Hippocampal formation (tissue), 2 donors: ENCODE measurements at places on chromosomes 6 and 20.

- no peak for DNase-seq
Observed at GRCh38 chr6:18326001-18326400, 61.1 kb upstream of the RNF144B start.

GRCh38 chr6:3768502-3768901, 17.0 kb upstream of the PXDC1 start:
- DNase-seq, result no peak

DNA sequence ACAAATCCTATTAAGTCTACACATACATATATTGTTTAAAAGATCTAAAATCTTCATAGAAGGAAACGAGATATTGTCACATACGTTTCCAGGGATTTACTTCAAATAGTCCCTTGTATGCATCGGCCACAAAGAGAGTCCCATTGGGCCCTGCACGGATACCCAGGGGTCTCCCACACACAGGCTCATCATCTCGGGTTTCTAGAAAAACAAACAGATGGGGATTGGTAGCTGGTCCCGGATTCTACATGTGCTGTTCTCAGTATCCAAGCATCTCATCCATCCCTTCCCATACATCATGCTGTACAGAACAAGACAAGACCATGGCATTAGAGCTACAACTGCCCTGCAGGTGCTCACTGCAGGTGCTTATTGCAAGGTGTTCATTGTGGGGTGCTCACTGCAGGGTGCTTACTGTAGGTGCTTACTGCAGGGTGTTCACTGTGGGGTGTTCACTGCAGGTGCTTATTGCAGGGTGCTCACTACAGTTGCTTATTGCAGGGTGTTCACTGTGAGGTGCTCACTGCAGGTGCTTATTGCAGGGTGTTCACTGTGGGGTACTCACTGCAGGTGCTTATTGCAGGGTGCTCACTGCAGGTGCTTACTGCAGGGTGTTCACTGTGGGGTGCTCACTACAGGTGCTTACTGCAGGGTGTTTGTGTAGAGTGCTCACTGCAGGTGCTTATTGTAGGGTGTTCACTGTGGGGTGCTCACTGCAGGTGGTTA, 21.0 kb downstream of the APMAP start:
- no peak for DNase-seq

- no peak for DNase-seq
Observed at GRCh38 chr6:77880501-77880900, 227.7 kb downstream of the MEI4 start.

DNA sequence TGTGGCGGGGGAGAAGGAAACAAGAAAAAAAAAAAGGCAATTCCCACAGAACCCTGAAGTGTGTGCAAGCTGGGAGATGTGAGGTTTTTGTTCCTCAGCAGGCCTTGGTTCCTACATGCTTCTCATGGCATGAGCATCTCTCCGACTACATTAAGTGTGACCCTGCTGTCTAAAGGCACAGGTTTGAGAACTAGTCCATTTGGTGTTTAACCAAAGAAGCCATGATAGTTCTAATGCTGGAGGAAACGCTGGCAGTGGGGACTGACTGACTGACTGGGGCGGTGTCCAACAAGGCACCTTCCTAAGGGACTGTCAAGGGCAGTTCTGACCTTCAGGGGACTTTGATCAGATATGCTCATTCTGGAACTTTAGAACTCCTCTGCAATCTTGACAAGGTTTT, 3.8 kb downstream of the TXNDC5 start:
- no peak for DNase-seq

- DNase-seq, result no peak
Observed at GRCh38 chr20:18057101-18057993, at the start of gene OVOL2. OVOL2 (minus strand) TSS chr20:18057916; CDS start chr20:18057634, 282 bp downstream.

DNA sequence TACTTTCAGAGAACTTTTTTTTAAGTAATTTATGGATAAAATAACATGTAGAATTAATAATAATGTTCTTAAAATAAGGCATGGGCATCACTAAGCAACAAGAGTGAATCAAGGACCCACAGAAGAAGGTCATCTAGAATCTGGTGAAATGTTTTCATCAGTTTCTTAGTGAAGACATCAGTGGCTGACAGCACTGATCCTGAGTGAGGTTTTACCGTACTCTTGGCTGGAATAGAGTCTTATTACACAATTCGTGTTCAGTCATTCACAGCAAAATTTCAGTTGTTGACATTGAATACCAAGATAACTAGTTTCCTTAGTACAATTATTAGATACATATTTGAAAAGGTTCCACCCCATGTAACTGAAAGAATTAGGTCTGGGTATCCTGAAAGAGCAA, 140.4 kb downstream of the C6orf58 start:
- DNase-seq, result no peak

DNA sequence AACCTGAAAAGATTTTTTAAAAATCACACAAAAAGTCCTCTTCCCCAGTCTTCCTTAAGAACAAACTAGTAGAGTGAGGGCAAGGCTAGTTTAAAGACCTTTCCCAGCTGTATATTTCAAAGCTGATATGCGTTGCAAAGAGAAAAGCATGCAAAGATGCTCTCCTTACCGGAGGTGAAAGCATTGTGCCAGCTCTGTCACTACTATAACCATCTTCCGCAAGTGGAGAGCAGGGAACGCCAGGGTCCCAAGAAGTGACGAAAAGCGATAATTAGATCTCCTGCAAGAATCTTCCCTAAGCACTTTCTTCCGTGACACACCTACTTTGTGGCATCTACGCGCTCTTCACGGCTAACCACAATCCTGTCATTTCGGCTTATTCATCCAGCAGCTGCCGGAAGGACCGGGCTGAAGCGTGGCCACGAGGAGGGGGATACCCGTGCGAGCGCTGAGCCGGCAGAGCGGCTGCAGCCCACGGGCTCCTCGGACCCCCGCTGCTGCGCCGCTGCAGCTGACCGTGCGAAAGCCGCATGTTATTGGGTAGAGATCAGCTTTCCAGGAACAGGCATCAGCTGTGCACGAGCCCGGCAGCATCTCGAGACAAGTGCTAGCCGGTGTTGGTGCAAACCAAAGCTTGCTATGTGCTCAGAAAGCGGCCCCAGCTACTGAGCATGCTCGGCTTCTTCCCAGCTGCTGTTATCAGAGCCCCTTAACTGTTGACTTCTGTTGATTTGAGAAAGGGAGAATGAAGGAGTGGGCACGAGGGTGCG, 57.2 kb upstream of the ARHGAP18 start:
- DNase-seq, result peak; percentile 16

DNA sequence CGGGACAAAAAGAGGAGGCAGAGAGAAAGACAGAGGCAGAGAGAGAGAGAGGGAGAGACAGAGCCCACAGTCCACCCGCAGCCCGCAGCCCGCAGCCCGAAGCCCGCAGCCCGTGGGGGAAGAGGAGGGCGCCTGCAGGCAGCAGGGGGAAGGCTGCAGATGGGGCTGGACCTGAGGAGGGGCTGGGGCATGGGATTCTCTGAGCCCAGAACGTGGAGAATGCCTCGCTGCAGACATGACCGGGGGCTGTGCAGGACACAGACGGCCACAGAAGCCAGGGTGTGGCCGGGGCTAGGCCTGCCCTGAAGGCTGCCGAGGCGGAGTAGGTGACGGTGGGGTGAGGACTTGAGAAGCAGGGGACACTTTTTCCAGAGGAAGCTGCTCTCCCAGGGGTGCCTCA, 6.5 kb upstream of the SLCO4A1 start:
- no peak for DNase-seq

- DNase-seq, result peak; percentile 51
Observed at GRCh38 chr6:144284783-144285547, at the start of gene UTRN. UTRN (plus strand) TSS chr6:144285335; CDS start chr6:144291829, 6,494 bp downstream.

DNA sequence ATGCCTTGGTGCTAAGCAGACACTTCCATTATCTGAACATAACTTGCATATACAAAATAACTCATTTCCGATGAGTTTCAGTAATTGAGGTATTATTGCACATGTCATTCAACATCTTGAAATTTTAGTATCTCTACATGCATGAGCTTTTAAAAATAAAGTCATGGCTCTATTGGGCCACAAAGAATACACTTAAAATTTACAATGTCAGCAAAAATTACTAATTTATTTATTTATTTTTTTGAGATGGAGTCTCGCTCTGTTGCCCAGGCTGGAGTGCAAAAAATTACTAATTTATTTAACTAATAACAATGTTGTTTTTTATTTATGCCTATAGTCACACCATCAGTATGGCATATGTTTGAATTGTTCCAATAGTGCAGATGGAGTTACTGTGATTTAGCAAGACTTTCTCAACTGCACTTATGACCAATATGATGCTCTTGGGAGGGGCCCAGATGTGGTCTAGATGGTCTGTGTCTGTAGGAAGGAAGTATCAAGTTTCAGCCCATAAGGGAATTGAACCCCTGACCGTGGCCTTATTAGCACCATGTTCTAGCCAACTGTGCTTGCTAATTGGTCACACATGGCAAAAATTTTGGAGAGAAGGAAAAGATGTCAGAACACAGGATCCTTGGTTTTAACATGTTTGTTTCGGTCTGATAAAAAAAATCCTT, 370.7 kb upstream of the TSHZ2 start:
- DNase-seq, result no peak

DNA sequence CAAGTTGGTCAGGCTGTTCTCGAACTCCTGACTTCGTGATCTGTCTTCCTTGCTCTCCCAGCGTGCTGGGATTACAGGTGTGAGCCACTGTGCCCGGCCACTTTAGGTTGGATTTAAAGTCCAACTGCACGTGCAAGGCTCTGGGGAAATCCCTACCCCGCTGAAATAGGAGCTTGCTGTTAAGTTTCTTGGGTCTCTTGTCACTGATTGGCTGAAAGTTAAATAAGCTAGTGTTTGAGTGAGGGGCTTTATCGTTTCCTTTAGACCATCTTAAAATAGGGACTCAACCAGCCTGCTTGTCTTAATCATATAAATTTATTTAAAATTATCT, 11.1 kb upstream of the SERINC1 start:
- no peak for DNase-seq

DNA sequence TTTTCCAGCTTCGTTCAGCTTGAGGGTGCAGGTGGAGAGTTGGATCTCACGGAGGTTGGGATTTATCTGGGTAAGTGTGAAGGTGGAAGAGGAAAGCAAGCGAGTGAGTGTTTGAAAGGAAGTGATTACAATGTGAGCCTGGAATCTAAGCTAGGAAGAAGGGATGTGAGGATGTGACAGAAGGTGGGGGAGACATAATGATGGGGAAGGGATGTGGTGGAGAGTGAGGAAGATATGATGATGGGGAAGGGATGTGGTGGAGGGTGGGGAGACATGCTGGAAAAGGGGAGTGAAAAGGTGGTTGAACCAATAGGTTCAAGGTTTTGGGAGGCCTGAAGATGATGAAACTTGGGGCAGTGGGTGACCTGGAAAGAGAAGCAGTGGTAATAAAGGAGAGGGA, 23.2 kb downstream of the KIAA1755 start:
- DNase-seq, result no peak

- no peak for DNase-seq
Observed at GRCh38 chr20:51368461-51369211, 173.9 kb downstream of the NFATC2 start.

- DNase-seq, result no peak
Observed at GRCh38 chr6:7136859-7137334, 29.1 kb downstream of the RREB1 start.

DNA sequence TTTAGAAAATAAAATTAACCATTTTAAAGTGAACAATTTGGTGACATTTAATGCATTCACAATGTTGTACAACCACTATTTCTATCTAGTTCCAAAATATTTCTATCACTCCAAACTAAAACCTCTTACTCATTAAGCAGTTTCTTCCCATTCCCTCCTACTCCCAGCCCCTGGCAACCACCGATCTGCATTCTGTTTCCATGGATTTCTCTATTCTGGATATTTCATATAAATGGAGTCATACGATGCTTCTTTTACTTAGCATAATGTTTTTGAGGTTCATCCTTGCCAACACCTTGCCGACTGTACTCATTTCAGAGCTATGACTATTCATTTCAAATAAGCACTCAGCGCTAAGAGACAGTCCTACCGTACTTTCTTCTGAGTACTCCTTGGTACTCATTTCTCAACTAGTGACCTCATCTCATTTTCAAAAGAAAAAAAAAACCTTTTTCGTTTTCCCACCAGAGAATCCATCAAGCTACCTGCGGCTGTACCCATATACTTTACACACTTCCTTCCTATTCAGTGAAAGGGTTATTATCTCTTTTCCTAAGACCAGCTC, 259.2 kb downstream of the UTRN start:
- no peak for DNase-seq

DNA sequence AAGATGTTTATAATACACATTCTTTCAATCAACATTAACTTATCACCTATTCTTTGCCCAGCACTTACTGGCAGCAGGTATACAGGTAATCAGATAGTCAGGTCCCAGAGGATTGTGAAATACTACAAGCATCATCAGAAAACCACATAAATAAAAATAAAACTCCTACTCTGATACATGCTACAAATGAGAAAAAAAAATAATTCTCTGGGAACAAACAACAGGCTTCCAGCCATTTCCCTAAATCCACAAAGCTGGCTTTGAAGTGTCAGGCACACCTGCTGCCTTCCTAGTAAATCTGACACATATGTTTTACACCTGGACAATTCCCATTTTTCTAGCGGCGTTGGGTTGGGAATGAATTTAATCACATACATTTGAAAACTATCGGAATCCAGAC, 384.5 kb upstream of the CDH4 start:
- DNase-seq, result no peak

DNA sequence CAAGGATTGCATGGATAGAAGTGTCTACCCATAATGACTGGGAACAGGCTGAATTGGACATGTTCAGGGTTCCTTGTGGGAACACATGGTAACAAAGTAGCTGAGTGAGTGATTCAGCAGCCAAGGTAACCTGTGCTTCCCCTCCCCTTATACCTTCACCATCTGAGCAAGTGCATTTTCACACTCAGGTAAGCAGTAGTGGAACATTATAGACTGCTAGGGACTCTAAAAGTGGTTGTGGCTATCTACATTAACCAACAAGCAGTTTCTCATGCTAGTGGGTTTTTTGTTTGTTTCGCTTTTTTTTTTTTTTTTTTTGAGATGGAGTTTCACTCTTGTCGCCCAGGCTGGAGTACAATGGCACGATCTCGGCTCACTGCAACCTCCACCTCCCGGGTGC, 41.4 kb downstream of the KIZ start:
- DNase-seq, result no peak

- DNase-seq, result no peak
Observed at GRCh38 chr20:47278907-47279348, 77.6 kb downstream of the ZMYND8 start.

DNA sequence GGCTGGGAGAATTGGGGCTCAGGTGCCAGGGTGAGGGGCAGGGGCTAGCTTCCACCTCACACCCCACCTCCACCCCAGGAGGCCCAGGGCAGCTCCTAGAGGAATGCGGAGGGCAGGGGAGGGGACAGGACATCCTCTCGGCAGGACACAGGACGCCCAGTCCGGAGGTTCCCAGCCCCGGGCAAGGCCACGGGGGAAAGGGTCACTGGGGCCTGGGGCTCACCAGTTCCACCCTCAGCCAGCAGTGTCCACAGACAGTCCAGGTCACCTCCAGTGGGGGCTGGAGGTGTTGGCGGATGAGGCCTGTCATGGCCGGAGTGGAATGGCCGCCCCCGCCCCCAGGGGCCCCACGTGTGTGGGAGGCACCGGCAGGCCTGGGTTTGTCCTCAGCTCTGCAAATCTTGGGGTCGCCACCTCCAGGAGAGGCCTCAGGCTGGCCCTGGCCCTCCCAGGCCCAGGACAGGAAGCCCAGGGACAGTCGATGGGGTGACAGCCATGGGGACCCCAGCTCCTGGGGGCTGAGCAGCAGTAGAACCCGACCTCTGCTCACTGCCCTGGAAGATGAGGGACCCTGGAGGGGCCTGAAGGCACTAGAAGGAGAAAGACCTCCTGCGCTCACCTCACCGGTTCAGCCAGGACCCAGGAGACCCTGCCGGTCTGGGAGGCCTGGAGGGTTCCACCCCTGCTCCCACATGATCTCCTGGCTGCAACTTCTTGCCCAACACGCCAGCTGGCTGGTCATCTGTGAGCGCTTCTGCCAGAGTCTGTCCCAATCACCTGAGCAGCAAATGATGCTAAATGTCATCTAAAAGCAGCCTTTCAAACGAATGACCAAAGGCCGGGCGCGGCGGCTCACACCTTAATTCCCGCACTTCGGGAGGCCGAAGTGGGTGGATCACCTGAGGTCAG, 13.0 kb upstream of the ABHD16B start:
- DNase-seq, result no peak
